ENCODE measurements at places on chromosomes 2 and 18.

GRCh38 chr2:235504441-235505180 lies 10.8 kb downstream of the AGAP1 start:
- DNase-seq, result no peak

- no peak for DNase-seq
Measured at GRCh38 chr18:22026362-22026761, 143.0 kb upstream of the GATA6 start.

DNA sequence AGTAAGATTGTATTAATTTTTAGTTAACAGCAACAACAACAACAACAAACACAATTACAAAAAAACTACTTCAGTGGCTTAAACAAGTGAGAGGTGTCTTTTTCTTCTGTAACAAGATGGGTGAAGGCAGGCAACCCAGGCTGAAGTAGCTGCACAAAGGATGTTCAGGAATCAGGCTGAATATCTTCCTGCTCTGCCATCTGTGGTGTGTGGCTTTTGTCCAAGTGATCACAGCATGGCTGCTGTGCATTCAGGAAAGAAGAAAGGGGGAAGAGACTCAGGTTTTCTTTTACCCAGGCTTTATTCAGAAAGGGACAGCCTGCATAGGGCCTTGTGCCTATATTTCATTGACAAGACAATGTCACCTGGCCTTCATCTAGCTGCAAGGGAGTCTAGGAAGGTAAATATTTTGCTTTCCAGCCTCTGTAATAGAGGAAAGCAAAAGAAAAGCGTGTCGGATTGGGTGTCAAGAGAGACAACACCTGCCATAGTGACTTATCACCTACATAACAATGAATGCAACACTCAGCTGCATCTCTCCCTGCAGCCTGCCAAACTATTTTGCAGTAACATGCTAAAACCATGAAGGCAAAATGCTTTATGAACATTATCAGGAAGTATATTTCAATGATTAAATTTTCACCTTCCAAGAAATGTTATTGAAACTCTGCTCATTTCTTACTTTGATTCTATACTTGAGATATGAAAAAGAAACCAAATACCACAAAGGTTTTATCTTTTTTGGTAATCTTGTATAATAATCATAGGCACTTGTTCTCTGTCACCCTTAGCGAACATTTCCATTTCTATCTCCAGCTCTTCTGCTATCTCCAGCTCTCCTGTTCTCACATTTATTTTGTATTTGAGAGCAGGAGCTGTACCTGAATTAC lies 14.6 kb downstream of the G6PC2 start:
- DNase-seq, result no peak

- DNase-seq, result no peak
Measured at GRCh38 chr2:241340631-241341163, 15.4 kb upstream of the FARP2 start.

DNA sequence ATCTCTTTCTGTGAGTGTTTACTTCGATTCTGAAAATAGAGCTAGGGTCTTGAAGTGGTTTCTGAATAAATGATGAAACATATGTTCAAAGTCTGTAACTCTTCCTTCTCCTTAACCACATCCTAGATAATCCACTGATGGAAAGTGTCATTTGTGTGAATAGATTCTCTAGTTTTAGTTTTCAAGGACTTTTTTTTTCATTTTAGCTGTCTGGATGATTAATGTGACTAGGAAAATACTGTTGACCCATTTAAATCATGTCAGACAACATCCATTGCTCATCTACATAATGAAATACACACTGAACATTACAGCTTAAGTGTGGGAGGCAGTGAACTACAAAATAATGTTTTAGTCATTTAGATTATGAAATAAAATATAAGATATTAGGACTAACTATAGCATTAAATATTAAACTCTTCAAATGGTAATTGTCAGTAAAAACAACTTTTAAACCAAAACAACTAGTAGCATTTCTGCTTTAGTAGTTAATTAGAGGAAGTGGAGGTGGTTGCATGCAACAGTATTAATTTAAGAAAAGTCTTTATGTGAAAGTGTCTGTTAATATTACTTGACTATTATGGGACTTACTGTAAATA lies 39.1 kb upstream of the DLX1 start:
- DNase-seq, result no peak
